ENCODE measurements at places on chromosomes 4 and X.
A peak's percentile ranks its signal among the peaks of the same experiment; 100 is the strongest.

GRCh38 chrX:153688506-153688905 lies 780 bp downstream of the SLC6A8 start:
- H3K4me1 ChIP-seq: no peaks in the 10 kb centered on the region
- H3K36me3 ChIP-seq: no peaks in the 10 kb centered on the region
- no peak overlapping the region for H3K4me3 ChIP-seq
- DNase-seq: no peak
- no peaks in the 10 kb centered on the region for H3K27me3 ChIP-seq

- H3K36me3 ChIP-seq: no peaks in the 10 kb centered on the region
- no peaks in the 10 kb centered on the region for H3K4me1 ChIP-seq
- no peaks in the 10 kb centered on the region for H3K27me3 ChIP-seq
- DNase-seq: no peak
- no peak overlapping the region for H3K4me3 ChIP-seq
- no peak overlapping the region for H3K27ac ChIP-seq
Observed at GRCh38 chrX:16138108-16138427, 14.7 kb downstream of the GRPR start.

DNA sequence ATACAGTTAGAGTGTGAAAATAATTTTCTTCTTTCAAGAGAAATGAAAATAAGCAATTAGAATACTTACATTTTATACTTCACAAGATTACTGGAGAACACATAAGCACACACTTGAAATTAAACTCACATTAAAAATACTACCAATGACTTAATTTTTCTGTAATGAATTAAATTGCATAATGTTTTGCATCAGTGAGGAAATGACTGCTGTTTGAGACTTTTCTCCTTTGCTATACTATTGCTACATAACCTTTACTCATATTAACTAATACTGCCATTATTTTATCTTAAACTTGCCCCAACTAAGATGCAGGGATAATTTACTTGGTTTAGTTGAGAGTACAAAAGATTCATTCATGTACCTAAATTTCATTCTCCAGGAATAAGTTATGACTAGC lies 590.9 kb downstream of the ARAP2 start:
- H3K4me3 ChIP-seq: no peak overlapping the region
- no peaks in the 10 kb centered on the region for H3K27me3 ChIP-seq
- no peaks in the 10 kb centered on the region for H3K4me1 ChIP-seq
- DNase-seq: no peak
- no peaks in the 10 kb centered on the region for H3K36me3 ChIP-seq

DNA sequence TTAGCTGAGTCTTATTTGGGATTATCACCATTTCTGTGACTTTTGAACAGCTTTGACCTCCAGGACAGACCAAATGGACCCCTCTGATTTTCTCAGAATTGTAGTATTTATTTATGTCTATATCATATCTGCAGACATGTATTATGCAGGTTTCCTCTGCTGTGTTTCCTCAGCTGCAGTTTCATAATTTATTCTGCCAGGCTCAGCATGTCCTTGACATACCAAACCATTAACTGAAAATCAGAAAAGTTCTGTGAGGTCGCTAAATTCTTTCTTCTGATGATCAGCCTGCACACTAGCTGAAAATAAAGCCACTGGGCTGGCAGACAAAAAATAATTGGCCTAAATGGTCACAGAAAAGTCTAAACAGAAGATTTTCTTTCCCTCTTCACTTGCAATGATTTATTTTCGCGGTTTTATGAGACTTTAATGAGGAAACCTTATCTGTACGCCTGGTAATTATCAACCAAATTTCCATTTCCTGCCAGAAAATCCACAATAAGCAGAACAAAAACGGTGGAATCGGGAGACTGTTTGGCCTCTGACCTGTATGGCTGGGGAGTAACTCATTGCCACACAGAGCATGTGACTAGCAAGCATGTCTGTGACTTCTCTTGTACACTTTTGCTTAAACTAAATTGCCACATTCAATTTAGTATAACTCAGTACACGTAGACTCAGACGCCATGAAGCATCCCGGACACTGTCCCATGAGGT lies 150.9 kb downstream of the ENPP6 start:
- H3K4me3 ChIP-seq: no peak overlapping the region
- H3K36me3 ChIP-seq: no peaks in the 10 kb centered on the region
- H3K27ac ChIP-seq: no peak overlapping the region
- no peaks in the 10 kb centered on the region for H3K27me3 ChIP-seq

GRCh38 chrX:9846631-9847030 lies 60.4 kb downstream of the SHROOM2 start:
- no peak for DNase-seq
- H3K27me3 ChIP-seq: no peaks in the 10 kb centered on the region
- H3K36me3 ChIP-seq: no peaks in the 10 kb centered on the region
- H3K4me3 ChIP-seq: no peak overlapping the region
- no peaks in the 10 kb centered on the region for H3K4me1 ChIP-seq
- no peak overlapping the region for H3K27ac ChIP-seq

DNA sequence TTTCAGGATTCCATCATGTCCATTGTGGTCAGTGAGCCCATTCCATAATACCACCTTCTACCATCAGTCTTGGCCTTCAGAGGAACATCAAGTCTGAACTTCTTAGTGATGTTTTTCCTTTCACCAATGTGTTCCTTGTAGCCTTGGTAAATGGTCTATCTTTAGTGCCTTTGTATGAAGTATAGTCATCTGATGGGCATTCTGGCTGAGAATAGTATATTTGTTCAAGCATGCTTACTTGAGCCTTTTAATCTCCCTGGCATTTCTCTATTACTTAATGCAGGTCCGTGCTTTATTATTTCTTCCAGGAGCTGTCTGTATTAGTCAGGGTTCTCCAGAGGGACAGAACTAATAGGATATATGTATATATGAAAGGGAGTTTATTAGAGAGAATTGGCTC lies 99.7 kb downstream of the TLL1 start:
- no peak for DNase-seq
- H3K36me3 ChIP-seq: no peaks in the 10 kb centered on the region
- no peaks in the 10 kb centered on the region for H3K27me3 ChIP-seq
- no peak overlapping the region for H3K4me3 ChIP-seq
- H3K27ac ChIP-seq: no peak overlapping the region

DNA sequence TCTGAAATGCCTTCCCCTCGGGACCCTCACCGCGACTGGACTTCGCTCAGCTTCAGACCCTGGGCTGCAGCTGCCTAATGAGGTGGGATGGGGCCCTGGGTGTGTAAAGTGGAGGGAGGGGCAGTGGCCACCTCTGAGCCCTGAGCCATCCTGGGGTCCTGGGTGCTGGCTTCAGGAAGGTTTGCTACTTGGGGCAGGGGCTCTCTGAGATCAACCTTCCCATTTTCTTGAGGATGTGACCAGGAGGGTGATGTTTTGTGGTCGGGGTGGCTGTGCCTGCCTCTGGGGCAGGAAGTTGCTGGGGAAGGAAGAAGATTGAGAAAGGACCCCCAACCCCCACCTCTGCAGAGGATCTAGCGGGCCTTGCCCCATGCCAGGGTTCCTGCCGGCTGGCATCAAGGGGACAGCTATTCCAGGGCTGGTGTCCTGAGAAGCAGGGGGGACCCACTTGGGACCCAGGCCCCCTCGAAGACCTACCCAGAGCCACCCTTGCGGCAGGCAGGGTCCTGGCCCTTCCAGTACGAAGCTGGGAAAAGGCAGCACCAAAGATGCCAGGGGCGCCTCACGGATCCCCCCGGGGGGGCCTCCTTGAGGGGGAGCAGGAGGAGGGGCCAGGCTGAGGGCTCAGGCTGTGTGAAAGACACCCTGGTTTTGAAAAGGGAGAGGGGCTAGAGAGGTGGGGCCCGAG lies 6.5 kb downstream of the SH3BP2 start:
- no peak for DNase-seq
- H3K4me3 ChIP-seq: peak overlapping the region; percentile 38
- H3K4me1 ChIP-seq: peaks cover 49% of the 10 kb centered on the region

DNA sequence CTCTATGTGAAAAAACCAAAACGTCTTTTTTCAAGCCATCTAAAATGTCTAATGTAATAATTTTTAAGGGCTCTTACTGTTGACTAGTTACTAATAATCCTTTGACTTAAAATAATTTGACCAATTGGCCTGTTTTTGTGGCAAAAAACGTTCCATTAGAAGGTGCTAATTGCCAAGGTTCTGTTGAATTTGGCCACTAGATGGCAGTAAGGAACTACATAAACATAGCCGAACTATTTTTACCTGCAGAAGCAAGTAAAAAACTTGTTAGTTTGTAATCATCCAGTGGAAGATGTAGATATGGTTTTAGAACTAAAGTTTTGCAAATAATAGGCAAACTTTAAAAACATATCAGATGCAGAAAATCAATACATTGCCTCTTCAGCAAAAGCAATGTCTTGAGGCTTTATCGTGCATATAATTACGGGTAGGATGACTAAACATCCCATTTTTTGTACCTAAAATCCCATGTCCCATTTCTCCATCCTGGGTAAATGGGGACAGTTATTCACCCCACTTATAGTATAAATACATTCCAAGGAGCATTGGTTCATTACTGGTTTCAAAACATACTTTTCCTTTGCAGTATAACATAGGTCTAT lies 57.6 kb downstream of the PROM1 start:
- DNase-seq: peak; percentile 7
- H3K4me3 ChIP-seq: no peak overlapping the region
- H3K4me1 ChIP-seq: no peaks in the 10 kb centered on the region
- H3K27me3 ChIP-seq: peaks cover 4% of the 10 kb centered on the region
- H3K36me3 ChIP-seq: no peaks in the 10 kb centered on the region
- no peak overlapping the region for H3K27ac ChIP-seq

- H3K27me3 ChIP-seq: no peaks in the 10 kb centered on the region
- no peaks in the 10 kb centered on the region for H3K4me1 ChIP-seq
- peak; percentile 47 for DNase-seq
- no peak overlapping the region for H3K4me3 ChIP-seq
- H3K36me3 ChIP-seq: peaks cover 4% of the 10 kb centered on the region
- H3K27ac ChIP-seq: peak overlapping the region; percentile 34
Observed at GRCh38 chr4:186201535-186202230, 10.3 kb downstream of the CYP4V2 start.

DNA sequence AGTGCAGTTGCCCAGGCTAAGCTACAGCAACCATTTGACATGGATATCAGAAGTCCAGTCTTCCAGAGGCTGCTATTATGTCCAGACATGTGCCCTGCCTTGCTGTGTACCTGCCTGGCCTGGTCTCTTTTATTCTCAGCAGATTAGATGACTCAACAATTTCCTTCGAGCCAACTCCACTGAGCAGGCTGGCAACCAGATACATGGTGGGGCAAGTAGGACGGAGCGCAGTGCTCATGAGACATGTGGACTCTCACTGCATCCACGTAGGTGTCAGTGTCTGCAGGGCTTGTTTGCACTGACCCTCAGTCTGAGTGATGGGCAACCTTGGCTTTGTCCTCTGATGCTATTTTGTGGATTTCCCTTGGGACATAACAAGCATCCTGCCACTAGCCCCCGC lies 7.2 kb upstream of the MAGEA11 start:
- no peak overlapping the region for H3K27ac ChIP-seq
- no peak overlapping the region for H3K4me3 ChIP-seq
- H3K27me3 ChIP-seq: no peaks in the 10 kb centered on the region
- H3K36me3 ChIP-seq: no peaks in the 10 kb centered on the region

DNA sequence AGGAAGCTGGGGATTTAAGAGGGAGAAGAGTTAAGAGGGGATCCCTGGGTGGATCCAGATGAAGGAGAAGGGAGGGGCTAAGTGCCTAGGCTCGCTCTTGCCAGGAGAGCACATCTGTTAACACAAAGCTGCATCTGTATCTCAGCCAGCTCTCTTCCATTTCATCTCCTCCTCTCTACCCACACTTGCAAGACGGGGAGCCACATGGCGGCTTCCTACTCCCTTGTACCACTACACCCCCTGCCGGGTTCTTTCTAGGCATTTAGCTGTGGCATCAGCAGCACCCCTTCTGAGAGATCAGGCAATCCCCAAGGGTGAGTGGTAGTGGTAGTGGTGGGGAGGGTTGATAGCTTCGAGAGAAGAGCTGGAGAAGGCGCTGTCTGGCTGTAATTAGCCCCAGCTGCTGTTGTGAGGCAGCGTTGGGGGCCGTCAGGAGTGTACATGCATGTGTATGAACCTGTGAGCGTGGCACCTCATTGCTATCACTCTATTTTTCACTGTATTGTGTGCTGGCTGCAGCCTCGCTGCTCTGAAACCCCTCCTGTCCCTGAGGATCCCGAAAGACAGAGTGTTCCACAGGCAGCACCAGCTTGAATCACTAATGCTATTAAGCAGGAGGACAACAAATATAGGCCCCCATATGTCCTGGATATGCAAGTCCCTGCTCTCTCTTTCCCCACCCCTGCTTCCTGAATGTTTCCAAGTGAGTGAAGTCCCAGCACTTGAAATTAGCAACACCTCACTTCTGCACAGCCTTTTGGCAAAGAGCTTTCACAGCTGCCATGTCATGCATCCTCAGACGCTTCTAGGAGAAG lies 73.7 kb downstream of the RTL9 start:
- no peak overlapping the region for H3K27ac ChIP-seq
- no peak for DNase-seq
- H3K4me1 ChIP-seq: no peaks in the 10 kb centered on the region
- no peak overlapping the region for H3K4me3 ChIP-seq
- peaks cover 4% of the 10 kb centered on the region for H3K27me3 ChIP-seq

- no peak for DNase-seq
- no peaks in the 10 kb centered on the region for H3K27me3 ChIP-seq
- no peak overlapping the region for H3K4me3 ChIP-seq
- H3K36me3 ChIP-seq: no peaks in the 10 kb centered on the region
- no peaks in the 10 kb centered on the region for H3K4me1 ChIP-seq
Observed at GRCh38 chrX:68146054-68146453, 287.2 kb downstream of the OPHN1 start.

DNA sequence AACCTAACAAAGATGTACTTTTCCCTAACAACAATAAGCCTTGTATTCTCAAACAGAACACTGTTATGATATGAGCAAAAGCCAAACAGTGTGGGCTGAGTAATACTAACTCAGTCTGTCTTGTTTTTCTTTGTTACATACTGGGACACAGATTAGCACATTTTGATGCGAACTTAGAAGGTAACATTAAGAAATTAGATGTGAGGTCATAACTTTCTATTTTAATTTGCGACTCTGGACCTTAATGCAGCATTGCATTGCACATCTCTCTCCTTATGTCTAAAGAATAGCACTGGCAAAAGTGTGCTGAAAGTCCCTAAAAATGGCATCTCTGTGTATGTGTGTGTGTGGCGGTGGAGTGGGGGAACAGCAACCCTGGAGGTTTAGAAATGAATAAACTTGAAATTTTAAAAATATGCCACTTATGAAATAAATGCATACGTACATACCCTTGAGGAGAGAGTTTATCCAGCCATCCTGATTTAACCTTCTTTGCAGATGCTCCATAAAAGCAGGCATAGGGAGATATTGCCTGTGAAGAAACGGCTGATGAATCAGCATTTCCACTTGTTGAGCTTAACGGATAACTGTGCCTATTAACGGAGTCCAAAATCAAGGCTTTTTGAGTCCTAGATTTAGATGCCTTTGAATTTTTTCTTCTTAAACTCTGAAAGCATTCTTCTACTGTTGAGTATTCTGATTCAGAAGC lies 34.2 kb downstream of the ARAP2 start:
- peaks cover 8% of the 10 kb centered on the region for H3K4me1 ChIP-seq
- no peak overlapping the region for H3K4me3 ChIP-seq
- no peak for DNase-seq
- H3K36me3 ChIP-seq: peaks cover 17% of the 10 kb centered on the region

GRCh38 chr4:137707102-137707620 lies 174.9 kb upstream of the PCDH18 start:
- no peak for DNase-seq
- no peak overlapping the region for H3K27ac ChIP-seq
- H3K36me3 ChIP-seq: no peaks in the 10 kb centered on the region
- no peaks in the 10 kb centered on the region for H3K4me1 ChIP-seq
